CD4-positive, alpha-beta T cell treated with Interferon alpha-2 for 1 hour (primary cell): ENCODE measurements at places on chromosomes 4 and X.
A peak's percentile ranks its signal among the peaks of the same experiment; 100 is the strongest.

DNA sequence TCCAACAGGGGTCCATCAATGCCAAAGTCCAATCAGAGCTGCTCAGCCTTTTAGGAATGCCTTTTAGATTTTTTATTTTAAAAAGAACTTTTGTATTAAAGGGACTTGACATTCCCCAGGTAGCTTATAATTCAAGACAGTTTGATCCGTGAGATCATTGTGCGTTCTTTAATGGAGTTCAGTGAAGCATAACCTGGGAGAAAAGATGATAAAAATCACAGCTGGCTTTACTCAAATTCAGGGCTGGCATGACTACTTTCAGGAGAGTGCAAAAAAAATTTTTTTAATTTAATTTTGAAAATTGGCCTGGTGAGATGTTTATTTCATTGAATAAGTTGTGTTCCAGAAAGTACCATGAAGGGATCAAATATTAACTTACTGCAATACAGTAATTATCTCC is 118.2 kb downstream of the VCX2 start:
- no peak for DNase-seq

GRCh38 chr4:53019485-53020382 is 157.6 kb downstream of the RASL11B start:
- DNase-seq = no peak

DNA sequence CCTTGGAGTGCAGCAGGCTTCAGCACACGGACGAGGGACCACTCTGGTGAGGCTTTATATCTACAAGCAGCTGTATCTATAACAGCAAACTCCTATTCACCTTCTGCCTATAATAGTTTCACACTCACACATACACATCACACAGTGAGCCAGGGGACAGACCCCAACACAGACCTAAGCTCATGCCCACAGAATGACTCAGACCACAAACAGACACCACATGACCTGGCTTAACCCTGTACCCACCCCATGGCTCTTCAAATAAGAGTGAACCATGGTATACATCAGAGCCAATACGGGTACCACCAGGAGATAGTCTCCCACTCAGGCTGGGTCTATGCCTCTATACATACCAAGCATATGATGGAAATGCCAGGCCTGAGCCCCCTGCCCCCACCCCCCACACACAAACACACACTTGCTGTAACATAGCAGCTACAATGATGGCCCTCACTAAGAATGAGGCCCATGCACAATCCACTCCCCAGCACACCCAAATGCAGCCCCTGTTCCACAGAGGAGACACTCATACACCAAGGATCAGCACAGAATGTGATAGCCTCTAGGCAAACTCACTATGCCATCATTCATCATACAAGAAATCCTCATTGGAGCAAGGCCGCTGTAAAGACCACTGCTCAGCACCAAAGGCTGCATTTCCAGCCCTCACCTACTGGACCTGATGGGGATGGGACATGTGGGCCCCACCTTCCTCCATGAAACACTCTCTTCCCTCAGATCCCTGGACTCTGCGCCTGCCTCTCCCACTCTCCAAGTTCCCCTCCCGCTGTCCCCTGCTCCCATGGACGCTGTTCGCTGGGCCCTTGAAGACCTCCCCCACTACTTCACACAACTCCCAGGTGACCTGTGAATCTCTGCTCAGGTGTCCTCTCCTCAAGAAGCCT is 62.1 kb upstream of the XIAP start:
- DNase-seq = no peak

DNA sequence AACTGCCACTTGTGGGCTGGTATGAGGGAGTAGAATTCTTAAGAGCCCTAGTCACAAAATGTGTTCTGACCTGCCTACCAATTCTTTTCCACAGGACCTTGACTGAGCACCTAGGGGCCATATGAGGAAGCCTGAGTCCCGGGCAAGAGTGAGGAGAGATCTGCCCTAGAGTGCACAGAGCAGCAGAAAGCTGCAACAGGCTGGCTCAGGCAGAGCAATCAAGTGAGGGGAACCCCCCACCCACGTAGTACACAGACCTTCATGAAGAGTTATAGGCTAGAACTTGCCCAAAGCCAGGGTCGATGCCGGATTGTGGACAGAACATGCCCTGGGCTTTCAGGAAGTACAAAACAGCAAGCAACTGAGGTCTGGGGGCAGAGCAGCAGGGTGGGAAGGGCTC is 117.0 kb downstream of the SPOCK3 start:
- DNase-seq = no peak

- no peak for DNase-seq
These were observed 156.9 kb upstream of the SLC7A11 start for GRCh38 chr4:138399081-138399480.

DNA sequence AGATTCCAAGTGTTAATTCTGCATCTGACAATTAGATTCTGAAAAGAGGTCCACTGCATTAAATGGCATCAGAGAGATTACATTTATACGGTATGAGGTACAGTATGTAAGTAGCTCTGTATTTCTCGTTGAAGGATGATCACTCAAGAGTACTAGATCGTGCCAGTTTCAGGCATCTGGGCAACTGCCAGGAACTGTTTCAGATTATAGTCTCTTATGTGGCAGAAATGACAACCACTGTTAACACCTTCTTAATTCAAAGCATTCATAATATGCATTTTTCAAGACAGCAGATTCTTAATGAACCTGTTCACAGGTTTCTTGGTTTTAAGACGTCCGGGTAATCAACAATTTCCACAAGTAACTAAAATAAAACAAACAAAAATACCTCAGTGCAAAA is 1.6 kb downstream of the ANKRD50 start:
- DNase-seq = no peak

DNA sequence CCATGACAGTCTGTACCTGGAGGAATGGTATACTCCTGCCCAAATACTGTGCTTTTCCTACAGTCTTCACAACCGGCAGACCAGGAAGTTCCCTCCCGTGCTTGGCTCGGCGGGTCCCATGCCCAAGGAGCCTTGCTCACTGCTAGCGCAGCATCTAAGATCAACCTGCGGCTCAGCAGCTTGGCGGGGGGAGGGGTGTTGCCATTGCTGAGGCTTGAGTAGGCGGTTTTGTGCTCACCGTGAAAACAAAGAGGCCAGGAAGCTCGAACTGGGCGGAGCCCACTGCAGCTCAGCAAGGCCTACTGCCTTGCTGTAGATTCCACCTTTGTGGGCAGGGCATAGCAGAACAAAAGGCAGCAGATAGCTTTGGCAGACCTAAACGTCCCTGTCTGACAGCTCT is 152.7 kb downstream of the TEX11 start:
- peak; percentile 25 for DNase-seq

DNA sequence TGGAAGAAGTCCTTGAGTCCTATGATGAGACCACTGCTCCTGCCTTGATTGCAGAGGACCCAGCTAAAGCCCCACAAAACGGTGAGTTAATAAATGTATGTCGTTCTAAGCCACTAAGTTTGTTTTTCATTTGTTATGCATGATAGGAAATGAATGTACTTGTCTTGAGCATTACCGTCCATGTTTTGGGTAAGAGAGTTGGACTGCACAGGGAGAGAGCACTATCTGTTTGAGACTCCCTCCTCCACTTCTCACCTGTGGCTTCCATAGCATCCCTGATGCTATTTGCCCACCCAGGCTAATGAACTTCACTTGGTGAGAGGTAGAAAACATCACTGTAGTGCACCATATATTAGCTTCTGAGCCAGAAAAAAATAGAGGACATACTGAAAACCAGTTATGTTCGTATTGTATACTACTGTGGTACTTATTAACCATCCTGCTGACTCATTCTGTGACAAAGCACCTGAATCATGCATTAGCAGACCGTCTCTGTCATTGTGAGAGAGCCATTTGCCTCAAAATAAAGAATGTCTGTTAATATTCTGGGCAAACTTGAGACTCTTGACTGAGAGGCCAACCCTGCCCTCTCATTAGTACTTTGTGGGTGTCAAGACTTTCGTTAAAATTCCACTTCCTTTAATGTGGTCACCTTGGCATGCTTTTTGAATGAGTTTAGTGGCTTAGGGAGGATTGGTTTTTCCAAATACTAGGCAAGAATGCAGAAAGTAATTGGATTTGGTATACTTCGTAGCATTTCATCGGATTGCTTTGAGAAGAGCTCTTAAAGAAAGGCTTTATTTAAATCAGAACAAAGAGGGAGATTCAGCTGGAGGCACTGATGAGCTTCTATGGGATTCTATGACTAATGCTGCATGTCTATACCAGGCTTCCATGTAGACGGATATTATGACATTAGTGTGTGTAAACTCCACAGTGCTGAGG is 99.3 kb upstream of the GRPR start:
- DNase-seq = no peak

DNA sequence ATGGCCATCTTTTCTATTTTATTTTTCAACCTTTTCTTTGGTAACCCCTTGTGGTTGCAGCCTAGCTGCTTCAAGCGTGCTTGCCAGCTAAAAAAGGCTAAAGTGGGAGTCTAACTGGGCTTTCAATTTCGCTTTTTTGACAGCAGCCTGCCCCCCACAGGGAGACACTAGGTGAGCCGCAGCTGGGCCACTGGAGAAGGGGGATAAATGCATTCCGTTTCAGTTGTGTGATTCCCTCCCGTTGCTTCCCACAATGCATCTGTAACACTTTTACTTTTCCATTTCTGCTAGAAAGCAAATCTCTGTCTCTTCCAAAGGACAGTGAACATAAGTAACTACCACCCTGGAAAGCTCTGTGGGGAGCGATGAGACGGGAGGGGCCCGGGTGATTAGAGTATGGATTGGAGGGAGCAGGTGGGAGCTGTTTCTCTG is 86.3 kb upstream of the RAPGEF2 start:
- no peak for DNase-seq

GRCh38 chr4:124483048-124483906 is 229.3 kb downstream of the ANKRD50 start:
- DNase-seq = no peak

- DNase-seq = no peak
These were observed 41.9 kb downstream of the POLR2B start for GRCh38 chr4:57020467-57021101.

DNA sequence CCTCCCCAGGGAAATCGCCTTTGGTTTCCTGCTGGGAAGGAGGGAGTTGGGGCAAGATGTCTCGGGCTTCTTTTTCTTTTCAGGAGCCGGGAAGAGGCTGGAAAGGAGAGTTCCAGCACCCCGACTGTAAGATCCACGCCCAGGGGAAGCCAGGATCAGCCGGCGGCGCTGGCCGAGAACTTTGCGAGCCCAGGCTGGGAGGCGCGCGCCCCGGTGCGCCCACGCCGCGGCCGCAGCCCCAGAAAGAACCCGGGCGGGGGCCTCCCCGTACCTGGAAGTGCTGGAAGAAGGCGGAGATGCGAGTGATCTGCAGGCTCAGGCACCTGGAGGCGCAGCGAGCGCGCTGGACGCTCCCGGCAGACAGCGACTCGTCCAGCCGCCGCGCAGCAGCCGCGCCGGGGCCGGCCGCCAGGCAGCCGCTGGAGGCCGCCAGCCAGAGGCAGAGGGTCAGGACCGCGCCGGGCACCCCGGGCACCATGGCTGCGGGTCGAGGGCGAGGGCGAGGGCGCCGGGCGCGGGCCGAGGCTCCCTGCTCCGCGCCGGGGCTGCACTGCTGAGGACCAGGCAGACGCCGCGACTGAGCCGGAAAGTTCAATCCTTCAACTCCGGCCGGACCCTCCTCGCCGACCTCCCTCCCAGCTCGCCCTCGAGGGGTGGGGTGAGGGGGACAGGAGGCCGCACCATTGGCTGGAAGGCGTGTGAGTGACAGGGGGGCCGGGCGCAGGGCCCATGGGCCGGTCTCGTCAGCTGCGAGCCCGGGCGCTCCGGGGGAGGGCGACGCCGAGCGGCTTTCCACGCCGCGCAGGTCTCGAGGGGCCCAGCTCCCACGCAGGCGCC is at the start of gene ANOS1:
ANOS1 (minus strand) TSS at position 579 of the 837 bp plus-strand sequence; CDS start at position 478, 101 bp downstream.
- no peak for DNase-seq

DNA sequence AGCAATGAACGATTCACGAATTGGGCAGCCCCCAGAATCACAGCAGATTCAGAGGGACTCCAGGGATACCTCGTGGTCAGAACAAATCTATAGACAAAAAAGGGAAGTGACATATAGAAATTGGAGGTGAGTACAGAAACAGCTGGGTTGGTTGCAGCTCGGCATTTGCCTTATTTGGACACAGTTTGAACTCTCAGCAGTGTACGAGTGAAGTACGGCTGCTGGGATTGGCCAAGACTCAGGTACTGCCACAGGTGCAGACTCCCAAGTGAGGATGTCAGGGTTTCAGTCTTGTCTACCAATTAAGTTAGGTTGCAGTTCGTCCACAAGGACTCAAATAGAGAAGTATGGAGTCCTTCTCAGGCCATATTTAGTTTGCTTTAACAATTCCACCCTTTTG is 28.2 kb downstream of the HTT-AS start:
- no peak for DNase-seq

DNA sequence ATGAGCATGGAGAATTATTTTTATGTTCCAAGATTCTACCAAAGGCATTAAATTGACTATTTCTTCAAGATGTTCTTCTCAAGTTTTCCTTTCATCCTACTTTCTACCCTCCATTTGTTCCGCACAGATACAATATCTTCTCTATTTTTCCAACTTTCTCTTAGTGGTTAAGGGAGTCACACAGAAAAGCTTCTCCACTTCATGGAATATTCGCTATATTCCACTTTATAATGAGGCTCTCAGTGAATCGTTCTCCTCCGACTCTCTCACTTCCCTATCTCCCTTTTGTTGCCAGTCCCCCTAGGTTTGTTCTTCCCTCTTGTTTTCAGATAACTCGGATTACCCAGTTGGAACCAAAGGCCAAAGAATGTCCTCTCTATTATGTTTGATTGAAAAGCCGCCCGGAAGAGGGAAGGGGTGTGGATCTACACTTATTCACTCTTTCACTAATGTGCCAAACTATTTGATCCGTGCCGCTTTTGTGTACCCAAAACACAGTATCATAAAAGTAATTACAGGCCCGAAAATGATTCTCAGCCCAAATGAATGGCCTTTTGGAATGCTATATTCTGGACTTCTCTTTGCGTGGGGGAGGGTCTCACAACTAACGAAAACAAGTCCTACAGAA is 1.2 kb downstream of the SH3D19 start:
- no peak for DNase-seq

DNA sequence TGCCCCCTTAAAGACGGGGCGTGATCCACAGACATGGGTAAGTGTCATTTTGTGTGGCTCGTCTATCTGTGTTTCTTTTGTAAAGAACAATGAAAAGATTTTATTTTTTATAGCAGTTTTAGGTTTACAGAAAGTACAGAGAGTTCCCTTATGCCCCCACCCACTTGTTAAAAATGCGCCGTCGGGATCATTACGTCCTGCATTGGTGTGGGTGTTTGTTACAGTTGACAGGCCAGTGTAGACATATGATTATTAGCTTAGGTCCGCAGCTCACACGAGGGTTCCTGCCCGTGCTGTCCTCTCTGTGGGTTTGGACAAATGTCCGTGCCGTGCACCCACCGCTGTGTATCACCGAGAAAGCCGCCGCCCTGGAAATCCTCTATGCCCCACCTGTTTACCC is 50.5 kb downstream of the RGS12 start:
- DNase-seq = no peak

DNA sequence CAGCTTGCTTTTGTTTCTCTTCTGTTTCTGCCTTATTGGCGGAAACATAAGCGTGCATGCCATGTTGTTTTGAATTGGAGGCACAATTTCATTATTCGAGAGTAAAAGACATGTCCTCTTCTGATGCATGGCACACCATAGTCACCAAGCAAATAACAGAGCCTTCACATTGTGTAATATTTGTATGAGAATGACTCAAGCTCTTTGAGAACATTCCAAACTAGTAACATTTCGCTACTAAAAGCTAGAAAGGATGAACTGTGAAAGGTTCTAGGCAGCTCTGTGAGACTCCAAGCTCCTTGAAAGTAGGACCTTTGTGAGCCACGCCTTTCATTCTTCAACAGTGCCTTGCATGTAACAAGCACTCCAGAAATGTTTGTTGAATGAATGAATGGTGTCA is 9.2 kb upstream of the ANXA3 start:
- no peak for DNase-seq
